ENCODE measurements at places on chromosomes 12 and 14. TPM values are rescaled to one million over a fixed set of nuclear protein-coding genes. Genes with fewer than 3 reads are reported as not detected.
A peak's percentile ranks its signal among the peaks of the same experiment; 100 is the strongest.

- H3K27me3 ChIP-seq: no peaks in the 10 kb centered on the region
- peak within 1 kb of the TSS; percentile 94 for H3K4me3 ChIP-seq
- no peaks in the 10 kb centered on the region for H3K36me3 ChIP-seq
- H3K4me1 ChIP-seq: peaks cover 31% of the 10 kb centered on the region
- H3K27ac ChIP-seq: peak within 1 kb of the TSS; percentile 87
- peak; percentile 55 for DNase-seq
Measured at GRCh38 chr12:38905480-38906351, at the start of gene CPNE8. Gene CPNE8, minus strand, starts transcription at chr12:38905591. Its CDS starts 57 bp downstream, at chr12:38905534.

Gene DNAJC22
- polyA plus RNA-seq: not detected

- H3K4me3 ChIP-seq: no peak overlapping the region
- DNase-seq: no peak
- peaks cover 2% of the 10 kb centered on the region for H3K27me3 ChIP-seq
- H3K4me1 ChIP-seq: peaks cover 21% of the 10 kb centered on the region
- H3K36me3 ChIP-seq: no peaks in the 10 kb centered on the region
Measured at GRCh38 chr14:97213720-97214119, 416.5 kb downstream of the VRK1 start.

DNA sequence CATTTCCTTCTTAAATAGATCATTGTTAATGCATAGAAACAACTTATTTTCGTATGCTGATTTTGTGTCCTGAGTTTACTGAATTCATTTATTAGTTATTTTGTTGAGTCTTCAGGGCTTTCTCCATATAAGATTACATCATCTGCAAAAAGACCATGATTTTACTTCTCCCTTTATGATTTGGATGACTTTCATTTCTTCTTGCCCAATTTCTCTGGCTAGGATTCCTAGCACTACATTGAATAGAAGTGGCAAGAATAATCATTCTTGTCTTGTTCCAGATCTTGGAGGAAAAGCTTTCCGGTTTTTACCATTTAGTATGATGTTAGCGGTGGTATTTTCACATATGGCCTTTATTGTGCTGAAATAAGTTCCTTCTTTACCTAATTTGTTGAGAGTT is 303.0 kb upstream of the RTL1 start:
- H3K27me3 ChIP-seq: peaks cover 6% of the 10 kb centered on the region
- no peak overlapping the region for H3K27ac ChIP-seq
- no peak for DNase-seq
- no peaks in the 10 kb centered on the region for H3K4me1 ChIP-seq
- H3K4me3 ChIP-seq: no peak overlapping the region

DNA sequence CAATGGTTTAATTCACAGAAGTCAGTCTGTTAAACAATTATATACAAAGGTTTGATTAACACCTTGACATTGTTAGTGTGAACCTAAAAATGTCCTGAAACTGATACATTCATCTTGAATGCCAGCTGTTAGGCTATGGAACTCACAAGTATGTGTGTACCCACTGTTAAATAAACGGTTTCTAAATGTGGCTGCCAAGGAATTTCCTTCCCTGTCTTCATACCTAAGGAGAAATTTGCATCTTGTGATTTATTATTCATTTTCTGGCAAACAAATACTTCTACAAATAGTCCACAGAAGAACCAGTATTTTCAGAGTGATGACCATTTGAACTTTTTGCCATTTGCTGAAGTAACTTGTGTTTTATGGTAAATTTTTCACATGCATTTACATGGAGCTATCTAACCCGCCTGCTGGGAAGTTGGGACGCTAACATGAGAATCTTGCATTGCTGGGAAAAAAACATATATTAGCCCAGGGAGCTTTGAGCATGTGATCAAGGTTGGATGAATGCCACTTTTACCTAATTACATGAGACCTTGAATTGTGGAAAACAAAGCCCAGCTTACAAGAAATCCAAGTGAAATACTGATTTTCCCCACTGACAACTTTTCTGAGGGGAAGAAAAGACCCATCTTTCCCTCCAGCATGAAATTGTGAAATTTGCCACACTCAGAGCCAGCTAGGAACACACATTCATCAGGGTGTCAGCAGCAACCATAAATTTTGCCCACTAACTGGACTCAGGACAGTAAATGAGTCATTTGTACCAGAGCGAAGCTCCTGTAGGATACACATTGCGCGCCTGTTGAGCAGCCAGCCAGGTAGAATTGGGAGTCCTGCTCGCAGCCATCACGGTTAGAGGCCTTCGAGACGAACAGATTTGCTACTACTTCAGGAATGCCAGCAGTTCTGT is 118.0 kb downstream of the KICS2 start:
- H3K27me3 ChIP-seq: no peaks in the 10 kb centered on the region
- no peaks in the 10 kb centered on the region for H3K36me3 ChIP-seq
- no peak overlapping the region for H3K4me3 ChIP-seq
- H3K4me1 ChIP-seq: no peaks in the 10 kb centered on the region
- no peak for DNase-seq

Gene GNS
- polyA plus RNA-seq: 64.5 TPM

- H3K4me1 ChIP-seq: no peaks in the 10 kb centered on the region
- peaks cover 2% of the 10 kb centered on the region for H3K27me3 ChIP-seq
- no peak overlapping the region for H3K27ac ChIP-seq
Measured at GRCh38 chr14:69973846-69974245, 94.6 kb downstream of the SMOC1 start.

Gene SMIM41
- polyA plus RNA-seq: not detected

- peaks cover under 1% of the 10 kb centered on the region for H3K27me3 ChIP-seq
- no peak for DNase-seq
- H3K27ac ChIP-seq: no peak overlapping the region
- H3K4me1 ChIP-seq: no peaks in the 10 kb centered on the region
- H3K4me3 ChIP-seq: no peak overlapping the region
Measured at GRCh38 chr14:105622329-105622955, 96.1 kb downstream of the TMEM121 start.

DNA sequence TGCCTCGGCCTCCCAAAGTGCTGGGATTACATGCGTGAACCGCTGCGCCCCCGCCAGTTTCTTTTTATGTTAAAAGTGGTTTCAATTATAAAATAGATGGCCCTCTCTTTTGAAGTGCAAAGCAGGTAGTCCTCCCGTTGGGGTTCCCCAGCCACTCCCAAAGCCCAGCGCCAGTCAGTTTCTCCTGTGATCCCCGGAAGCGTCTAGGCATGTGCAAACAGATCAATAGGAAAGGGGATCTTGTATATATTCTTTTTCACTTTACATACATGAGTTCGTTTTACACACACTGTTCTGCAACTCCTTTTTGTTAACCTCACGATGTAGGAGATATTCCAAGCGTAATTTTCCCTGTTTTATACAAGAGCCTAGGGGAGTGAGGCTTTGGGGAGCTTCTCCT is 16.3 kb upstream of the DLK1 start:
- DNase-seq: no peak
- H3K27me3 ChIP-seq: peaks cover 2% of the 10 kb centered on the region
- H3K36me3 ChIP-seq: no peaks in the 10 kb centered on the region
- H3K27ac ChIP-seq: no peak overlapping the region
- no peak overlapping the region for H3K4me3 ChIP-seq

GRCh38 chr14:96091149-96091693 is 52.1 kb downstream of the C14orf132 start:
- H3K4me3 ChIP-seq: no peak overlapping the region
- H3K4me1 ChIP-seq: no peaks in the 10 kb centered on the region
- H3K27me3 ChIP-seq: peaks cover 3% of the 10 kb centered on the region
- no peaks in the 10 kb centered on the region for H3K36me3 ChIP-seq
- H3K27ac ChIP-seq: no peak overlapping the region

DNA sequence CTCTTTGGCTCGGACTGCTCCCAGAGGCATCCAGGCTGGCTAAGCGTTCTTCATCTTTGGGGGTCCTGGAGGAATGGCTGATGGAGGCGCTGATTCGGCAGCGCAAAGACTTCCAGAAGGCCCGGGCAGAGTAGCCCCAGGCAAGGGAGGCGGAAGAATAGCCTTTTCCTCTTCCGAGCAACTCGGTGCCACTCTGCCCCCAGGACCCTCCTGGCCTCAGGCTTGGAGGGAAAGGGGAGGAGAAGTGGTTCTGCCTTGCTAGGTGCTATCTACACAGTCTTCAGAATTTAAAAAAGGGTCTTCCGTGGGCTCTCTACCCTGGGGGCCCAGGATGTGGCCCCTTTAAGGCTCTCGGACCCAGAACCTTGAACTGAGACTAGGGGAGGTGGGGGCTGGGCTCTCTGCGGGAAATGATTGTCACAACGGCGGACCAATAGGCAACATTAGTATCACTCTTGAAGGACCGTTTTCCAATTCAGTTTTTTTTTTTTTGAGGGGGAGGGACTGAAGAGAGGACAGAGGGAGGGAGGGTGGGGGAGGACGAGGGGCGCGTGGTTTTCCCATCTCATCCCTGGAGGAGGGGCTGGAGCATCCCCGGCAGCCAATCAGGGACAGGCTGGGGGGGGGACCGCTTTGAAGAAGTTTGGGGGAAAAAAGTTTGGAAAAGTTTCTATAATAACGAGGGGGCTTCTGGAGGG is at the start of gene NFATC4:
NFATC4 (plus strand) TSS at position 671 of the 698 bp plus-strand sequence. CDS start 157 bp downstream, outside the sequence.
- H3K36me3 ChIP-seq: no peaks in the 10 kb centered on the region
- peak within 1 kb of the TSS; percentile 46 for H3K27ac ChIP-seq
- peaks cover 34% of the 10 kb centered on the region for H3K4me1 ChIP-seq
- peak within 1 kb of the TSS; percentile 78 for H3K4me3 ChIP-seq
- DNase-seq: no peak
- H3K27me3 ChIP-seq: peaks cover 23% of the 10 kb centered on the region

Gene NKX2-1
- polyA plus RNA-seq: not detected

GRCh38 chr12:19311165-19311564 is 128.1 kb upstream of the AEBP2 start:
- no peaks in the 10 kb centered on the region for H3K4me1 ChIP-seq
- DNase-seq: no peak
- no peak overlapping the region for H3K27ac ChIP-seq
- H3K4me3 ChIP-seq: no peak overlapping the region

DNA sequence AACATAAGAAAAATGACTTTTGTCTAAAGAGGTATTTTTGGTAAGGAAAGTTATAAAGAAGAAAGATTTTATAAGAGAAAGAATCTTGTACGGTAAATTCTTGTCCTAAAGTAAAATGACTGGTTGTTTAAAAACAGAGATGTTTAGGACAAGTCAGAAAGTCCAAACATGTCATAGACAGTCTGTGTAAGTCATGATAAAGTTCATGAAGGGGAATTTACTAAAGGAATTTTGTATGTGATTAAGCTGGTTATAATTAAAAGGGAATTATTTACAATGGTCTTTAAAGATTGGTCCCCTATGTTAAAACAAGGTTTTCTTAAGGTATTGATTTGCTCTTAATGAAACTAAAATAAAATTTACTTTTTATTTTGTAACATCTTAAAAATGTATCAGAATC is 269.4 kb upstream of the CCDC196 start:
- no peak for DNase-seq
- no peak overlapping the region for H3K27ac ChIP-seq
- H3K4me3 ChIP-seq: no peak overlapping the region
- H3K27me3 ChIP-seq: no peaks in the 10 kb centered on the region
- no peaks in the 10 kb centered on the region for H3K36me3 ChIP-seq

DNA sequence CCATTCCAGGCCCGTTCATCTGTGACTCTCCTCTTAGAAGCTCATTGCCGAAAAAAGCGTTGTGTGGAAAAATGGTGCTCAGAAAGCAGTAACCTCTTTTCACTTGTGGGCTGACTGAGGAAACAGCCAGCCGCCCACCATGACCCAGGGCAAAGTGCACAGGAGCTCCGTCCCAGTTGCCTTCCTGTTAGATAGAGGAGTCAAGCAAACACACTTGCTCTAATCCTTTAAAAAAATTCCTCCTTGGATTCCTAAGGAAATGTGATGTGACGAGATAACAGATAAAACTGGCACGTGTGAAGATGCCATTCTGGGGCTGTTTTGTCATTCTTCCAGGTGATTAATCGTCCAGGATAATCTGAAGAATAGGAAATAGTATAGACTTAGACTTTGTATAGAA is 396.8 kb upstream of the DDHD1 start:
- DNase-seq: no peak
- H3K4me1 ChIP-seq: no peaks in the 10 kb centered on the region
- no peaks in the 10 kb centered on the region for H3K36me3 ChIP-seq

Gene TRHDE
- polyA plus RNA-seq: not detected

- H3K4me1 ChIP-seq: peaks cover 34% of the 10 kb centered on the region
- H3K4me3 ChIP-seq: no peak overlapping the region
- no peaks in the 10 kb centered on the region for H3K27me3 ChIP-seq
- no peaks in the 10 kb centered on the region for H3K36me3 ChIP-seq
- DNase-seq: no peak
Measured at GRCh38 chr12:94706250-94706661, 55.9 kb upstream of the TMCC3 start.

DNA sequence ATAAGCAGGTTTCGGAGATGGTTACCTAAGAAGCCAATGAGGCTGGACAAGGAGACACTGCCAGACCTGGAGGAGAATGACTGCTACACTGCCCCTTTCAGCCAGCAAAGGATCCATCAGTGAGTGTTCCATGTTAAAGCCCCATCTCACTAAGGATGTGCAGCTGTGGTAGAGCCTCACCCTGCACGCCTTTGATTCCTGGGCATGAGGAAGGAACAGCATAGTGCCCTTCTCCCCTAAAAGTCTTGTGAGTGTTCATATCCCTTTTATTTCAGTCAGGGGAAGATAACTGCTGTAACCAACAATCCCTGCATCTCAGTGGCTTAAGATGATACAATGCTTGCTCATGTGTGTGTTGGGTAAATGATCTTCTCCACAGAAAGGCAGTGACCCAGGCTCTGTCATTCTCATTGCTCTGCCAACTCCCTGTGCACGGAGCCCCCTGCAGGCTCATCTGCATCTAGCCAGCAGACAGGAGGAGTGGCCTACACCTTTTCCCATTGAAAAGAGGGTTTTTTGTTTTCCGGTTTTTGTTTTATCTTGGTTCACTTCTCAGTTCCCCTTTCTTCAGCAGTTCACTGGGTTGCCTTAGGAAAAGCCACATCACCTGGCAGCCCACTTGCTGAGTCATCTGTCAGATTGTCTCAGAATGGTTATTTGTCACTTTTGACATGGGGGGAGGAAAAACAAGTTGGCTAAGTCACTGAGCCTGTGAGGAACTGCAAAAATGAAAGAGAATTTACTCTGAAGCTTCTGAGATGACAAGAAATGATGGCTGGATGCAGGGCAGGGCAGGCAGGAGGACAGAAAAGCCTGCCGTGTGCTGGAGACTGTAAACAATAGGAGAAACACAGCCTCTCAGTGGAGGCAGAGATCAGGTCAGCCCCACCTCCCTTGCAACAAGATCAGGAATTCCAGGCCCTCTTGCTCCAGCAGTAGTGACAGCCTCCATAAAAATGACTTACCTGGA is 193.3 kb downstream of the ANO4 start:
- no peak overlapping the region for H3K27ac ChIP-seq
- no peak overlapping the region for H3K4me3 ChIP-seq
- DNase-seq: no peak
- no peaks in the 10 kb centered on the region for H3K27me3 ChIP-seq
- no peaks in the 10 kb centered on the region for H3K36me3 ChIP-seq
- H3K4me1 ChIP-seq: no peaks in the 10 kb centered on the region

DNA sequence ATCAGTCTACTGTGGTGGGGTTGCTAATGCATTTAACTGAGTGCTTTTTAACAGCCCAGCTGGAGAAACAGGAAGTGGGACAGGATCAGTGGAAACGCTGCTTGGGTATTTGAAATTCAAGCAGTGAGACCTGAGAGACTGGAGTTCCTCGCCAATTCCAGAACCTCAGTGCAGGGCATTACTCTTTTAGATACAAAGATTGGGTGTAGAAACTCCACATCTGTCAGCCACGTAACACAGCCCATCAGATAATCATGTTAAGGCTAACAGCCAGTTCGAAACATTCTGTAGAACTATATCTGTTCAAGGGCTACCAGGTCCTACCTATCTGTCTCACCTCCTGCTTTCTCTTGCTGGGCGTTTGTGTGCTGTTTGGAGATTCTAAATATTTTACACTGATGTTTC is 45.5 kb downstream of the RAD52 start:
- H3K4me3 ChIP-seq: no peak overlapping the region
- peaks cover 33% of the 10 kb centered on the region for H3K4me1 ChIP-seq
- peak overlapping the region; percentile 75 for H3K27ac ChIP-seq
- DNase-seq: no peak
- H3K36me3 ChIP-seq: peaks cover 24% of the 10 kb centered on the region

Gene METTL1
- polyA plus RNA-seq: 6.7 TPM

Data from immature natural killer cell (primary cell).